ENCODE measurements at places on chromosomes 2 and 18.

DNA sequence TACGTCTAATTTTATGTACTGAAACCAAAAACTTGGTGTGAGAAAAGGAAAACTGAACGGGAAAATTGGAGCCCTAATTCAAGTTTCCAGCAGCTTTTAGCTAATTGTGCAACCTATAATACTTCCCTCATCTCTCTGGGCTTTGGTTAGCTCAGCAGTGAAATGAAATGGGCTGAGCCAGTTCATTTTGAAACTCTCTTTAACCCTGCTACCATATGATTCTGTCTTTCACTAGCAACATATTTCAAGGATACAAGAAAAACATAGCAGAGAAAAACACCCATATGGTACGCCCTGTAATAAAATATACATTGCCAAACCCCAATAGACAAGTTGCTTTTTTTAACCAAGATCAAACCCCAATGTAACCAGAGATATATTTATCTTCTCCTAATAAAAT lies 799 bp downstream of the SYT4 start:
- no peak for ATAC-seq

- ATAC-seq: no peak
Observed at GRCh38 chr2:18588049-18588448, 1.3 kb downstream of the NT5C1B start.

- ATAC-seq: no peak
Observed at GRCh38 chr2:175926272-175926671, 75.8 kb downstream of the LNPK start.

- ATAC-seq: no peak
Observed at GRCh38 chr18:75727456-75727855, 300.0 kb upstream of the SMIM21 start.

GRCh38 chr2:111029181-111029927 lies 91.4 kb upstream of the BCL2L11 start:
- no peak for ATAC-seq

DNA sequence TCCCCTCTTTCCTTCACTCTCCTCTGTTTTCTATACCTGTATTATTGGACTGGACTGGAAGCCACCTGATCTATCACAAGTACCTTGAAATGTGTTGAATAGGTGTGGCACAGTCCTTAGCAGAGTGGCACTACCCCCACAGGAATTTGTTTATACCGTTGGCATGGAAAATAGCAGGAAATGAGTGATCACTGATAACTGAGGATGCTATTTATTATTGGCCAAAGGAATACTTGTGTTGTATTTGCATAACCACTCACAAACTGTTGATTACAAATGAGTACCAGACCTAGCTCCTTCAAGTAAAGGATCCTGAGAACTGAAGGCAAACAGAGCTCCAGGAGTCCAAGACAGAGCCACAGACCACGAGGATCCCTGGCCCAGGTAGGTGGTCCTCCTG lies at the start of gene IL37:
IL37 (plus strand) TSS at position 301 of the 400 bp plus-strand sequence. CDS start 1,848 bp downstream, outside the sequence.
- ATAC-seq: no peak

DNA sequence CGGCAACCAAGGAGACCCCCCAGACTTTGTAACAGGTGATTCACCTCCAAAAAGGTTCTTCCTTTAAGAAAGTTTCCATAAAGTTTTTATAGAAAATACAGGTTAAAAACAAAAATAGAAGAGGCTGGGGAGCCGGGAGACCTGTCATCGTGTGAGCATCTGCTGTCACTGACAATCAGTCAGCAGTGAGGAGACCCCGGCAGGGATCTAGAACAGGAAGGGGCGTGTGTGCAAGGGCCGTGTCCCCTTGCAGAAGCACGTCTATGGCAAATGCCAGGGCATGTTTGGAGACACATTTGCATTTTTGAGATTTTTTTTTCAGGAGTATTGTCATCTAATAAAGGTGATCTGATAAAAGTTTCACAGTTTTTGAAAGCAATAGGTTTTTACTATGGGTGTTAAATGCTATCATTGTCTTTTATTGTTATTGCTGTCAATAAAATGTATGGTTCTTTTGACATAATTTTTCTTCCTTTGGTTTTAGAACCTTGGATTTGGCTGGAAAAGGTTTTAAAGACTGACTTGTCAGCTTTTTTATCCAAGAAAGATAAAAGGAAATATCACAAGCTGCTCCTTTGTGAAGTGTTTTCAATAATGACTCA lies 52.1 kb downstream of the MTCL1 start:
- ATAC-seq: no peak

DNA sequence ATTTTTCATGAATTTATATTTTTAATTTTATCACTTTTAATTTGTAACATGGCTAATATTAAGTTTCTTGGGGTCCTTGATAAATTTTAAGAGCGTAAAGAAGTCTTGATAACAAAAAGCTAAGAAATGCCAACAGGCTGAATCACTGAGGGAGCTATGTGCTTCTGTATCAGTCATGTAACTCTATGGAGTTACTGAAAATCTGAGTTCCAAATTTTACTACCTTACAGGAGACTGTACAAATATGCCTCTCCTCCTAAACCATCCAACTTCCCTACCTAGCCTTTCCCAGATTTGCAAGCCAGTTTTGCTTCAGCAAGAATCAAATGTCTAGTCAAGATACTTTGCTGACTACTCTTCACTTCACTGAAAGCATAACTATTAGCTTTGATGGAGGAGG lies 35.7 kb downstream of the FEZ2 start:
- ATAC-seq: no peak

DNA sequence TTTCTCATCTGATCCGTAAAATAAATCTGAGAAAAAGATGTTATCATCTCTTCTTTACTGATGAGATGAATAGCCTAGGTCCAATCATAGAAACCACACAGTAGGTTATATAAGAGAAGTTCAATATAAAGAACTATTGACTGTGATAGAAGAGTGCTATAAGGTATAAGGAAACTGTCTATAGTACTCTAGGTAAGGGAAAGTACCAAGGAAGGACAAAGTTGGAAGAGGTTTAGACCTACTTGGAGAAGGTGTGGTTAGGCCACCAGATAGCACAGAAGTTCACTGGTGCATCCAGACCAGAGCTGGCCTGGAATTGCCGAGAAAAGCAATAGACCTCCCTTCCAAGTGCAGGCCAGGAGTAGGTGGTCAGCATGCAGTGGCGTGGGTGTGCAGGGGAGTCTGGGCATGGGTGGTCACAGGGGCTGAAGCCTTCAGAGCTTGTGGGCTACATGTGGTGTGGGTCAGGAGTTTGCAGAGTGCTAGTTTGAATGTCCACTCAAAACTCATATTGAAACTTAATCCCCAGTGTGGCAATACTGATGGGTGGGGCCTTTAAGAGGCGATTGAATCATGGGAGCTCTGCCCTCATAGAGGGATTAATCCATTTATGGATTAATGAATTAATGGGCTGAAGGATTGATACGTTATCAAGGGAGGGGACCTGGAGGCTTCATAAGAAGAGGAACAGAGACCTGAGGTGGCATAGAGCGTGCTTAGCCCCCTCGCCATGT lies 86.3 kb downstream of the ALPK2 start:
- ATAC-seq: no peak

DNA sequence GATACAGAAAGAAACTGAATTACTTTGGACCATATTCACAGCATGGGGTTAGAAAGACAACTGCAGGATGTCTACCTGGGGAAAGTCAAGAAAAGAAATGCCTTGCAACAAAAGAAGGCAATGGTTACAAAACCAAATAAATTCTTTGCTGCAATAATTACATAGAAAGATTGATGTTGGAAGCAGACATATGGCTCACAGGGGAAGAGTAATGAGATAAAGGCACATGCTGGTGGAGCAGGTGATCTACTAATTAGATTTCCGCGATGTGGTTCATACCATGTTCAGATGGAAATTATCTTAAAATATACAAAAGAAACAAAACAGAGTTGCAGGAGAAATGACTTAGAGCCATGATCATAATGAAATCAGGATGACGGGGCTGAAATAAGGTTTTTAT lies 718.8 kb upstream of the PKDCC start:
- ATAC-seq: no peak

GRCh38 chr18:48832938-48833700 lies 117.6 kb downstream of the SMAD7 start:
- ATAC-seq: no peak

DNA sequence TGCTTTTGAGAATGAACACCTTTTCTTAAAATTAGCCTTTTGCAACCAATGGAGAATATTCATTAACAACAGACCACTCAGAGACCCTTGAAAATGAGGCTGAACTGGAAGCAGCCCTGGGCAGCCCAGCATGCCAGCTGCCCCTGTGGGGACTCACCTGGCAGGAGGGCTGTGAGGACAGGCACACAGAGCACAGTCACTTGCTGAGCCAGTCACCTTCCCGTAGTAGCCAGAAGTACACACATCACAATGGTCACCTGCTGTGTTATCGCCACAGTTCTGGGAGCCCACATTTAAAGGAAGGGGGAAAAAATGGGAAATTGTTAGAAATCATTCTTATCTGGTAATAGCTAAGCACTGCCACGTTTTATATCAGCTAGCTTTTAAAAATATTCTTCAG lies 115.5 kb downstream of the LAMA1 start:
- ATAC-seq: no peak

DNA sequence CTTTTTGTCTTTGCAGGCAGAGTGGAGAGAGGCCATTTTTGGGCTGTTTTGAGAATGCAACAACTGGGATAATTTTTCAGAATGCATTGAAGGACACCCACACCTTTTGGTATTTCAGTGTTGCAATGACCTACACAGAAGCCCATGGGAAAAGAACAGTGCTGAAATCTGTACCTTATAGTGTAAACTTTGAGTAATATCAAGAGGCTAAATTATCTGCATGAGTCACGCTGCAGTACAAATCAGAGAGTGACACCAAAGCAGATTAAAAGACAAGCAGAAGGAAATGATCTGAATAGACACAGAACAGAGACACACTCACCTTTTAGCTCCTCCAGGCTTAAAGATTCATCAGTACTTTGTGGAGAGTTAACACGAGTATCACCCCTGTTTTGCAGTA lies 265.3 kb downstream of the PAX3 start:
- no peak for ATAC-seq

Measured in activated CD4-positive, CD25-positive, alpha-beta regulatory T cell treated with anti-CD3 and anti-CD28 coated beads, Interleukin-2, amount 50 U/mL, for 24 hours (primary cell).